ENCODE measurements at places on chromosomes 16 and 17.

- no peak for DNase-seq
These were observed 62.7 kb upstream of the DNAJA2 start for GRCh38 chr16:47036201-47036600.

GRCh38 chr16:58128711-58129096, 477 bp downstream of the CFAP20 start:
- no peak for DNase-seq

GRCh38 chr16:66408163-66409048, 18.7 kb upstream of the BEAN1 start:
- no peak for DNase-seq

DNA sequence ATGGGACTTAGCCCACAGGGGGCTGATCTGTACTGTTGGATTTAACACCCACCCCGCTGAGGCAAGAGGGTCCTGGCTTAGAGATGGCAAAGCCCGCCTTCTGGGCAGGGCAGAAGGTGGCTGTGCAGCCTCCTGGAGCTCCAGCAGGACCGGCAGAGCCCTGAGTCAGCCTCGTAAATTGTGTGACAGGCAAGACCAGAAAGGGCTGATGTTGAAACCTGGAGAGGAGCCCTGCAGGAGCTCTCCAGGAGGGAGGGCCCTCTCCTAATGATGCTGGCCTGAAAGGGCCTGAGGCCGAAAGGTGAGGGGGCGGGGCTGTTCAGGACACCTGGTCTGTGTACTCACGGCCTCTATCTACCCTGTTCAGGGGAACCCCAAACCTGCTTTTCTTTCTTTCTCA, 22.5 kb upstream of the MYO15B start:
- no peak for DNase-seq

DNA sequence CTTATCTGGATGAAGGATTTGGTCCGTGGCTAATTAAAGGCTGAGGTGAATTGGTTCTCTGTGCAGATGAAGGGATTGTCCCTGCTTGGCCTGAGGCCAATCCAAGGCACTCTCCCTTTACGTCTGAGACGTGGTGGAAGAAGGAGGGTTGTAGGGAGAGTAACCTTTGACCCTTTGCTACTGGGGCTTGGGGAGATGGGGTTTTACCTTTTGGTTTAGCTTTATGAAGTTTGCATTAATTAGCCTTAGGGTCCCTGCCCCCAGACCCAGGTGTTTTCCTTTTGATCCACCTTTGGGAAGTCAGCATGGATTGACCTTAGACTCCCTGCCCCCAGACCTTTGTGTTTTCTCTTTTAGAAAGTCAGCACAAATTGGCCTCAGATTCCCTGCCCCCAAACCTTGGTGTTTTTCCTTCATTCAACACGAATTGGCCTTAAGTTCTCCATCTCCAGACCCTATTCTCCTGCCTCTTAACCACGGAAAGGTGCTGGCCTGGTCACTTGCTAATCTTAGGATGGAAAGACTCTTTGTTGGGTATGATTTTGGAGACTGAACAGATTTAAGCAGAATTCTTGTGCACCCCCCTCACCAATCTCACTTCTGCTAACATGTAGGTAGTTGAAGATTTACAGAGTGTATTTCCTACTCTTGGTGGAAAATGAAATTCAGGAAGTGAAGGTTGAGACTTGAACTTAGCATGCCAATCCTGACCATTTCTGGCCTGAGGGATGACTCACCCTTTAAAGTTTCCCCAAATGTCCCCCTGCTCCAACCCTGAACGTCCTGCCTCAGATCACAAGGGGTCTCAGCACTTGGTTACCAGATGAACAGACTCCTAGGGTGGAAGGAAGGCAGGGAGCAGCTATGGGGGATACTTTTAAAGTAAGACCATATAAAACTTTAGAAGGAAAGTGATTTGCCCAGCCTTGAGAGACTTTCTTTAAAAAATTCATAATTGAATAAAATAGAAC, 23.1 kb upstream of the MMD start:
- DNase-seq, result no peak

DNA sequence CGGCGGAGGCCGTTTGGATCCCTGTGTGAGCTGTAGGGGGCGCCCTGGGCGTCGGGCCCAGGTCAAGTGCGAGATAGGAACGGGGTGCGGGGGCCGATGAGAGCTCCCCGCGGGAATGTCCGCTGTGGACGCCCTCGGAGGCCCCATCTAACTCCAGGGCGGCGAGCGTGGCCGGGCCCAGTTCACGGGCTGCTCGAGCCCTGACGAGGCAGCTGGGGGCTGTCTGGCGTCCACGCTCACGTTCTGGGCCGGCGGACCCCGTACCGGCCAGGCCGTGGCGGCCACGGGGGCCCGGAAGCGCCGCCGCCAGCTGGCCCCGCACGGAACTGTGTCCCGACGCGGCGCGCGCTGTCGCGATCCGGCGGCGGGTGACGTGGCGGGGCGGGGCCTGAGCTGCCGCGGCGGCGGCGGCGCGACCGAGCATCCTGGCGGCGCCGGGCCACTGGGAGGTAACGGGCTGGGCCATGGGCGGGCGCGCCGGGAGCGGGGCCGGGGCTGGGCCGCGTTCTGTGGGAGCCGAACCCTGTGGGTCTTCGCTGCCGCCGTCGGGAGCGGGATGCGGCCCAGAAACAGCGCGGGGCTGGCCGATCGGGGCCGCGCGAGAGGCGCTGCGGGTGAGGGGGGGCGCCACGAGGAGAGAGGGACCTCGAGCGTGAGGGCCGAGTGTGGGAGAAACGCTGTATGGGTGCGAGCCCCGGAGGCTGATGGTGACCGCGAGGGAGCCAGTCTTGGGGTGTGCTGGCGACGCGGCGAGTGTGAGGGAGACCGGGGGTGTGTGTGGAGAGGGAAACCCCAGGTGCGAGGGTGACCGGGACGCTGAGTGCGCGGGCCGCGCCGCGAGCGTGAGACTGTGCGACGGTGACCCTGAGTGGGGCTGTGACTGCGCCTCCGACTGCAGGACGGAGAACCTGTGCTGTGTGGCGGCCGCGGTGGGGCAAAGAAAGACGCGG, at the start of gene SLC7A6:
Gene SLC7A6, plus strand, starts transcription at position 399 of the 950 bp plus-strand sequence. CDS start 10,201 bp downstream, outside the sequence.
- peak; percentile 32 for DNase-seq
